ENCODE measurements at places on chromosomes 2 and 18. TPM values are rescaled to one million over a fixed set of nuclear protein-coding genes. Genes with fewer than 3 reads are reported as not detected.

The KYNU gene
- 4.6 TPM for total RNA-seq

The GALR1 gene
- total RNA-seq, result not detected

The SPP2 gene
- total RNA-seq, result not detected

The REG3G gene
- not detected for total RNA-seq

The NEURL3 gene
- total RNA-seq, result not detected

The RAB27B gene
- total RNA-seq, result 20.5 TPM

The HJURP gene
- total RNA-seq, result 56.3 TPM

The C1GALT1C1L gene
- total RNA-seq, result 0.29 TPM

The LONRF2 gene
- 0.88 TPM for total RNA-seq

The C2orf81 gene
- total RNA-seq, result 1.6 TPM
